ENCODE measurements at places on chromosomes 4 and X. TPM values are rescaled to one million over a fixed set of nuclear protein-coding genes. Genes with fewer than 3 reads are reported as not detected.

- no peak for DNase-seq
Observed at GRCh38 chrX:17851874-17852273, 9.2 kb downstream of the RAI2 start.

- no peak for DNase-seq
Observed at GRCh38 chrX:134172588-134173259, 64.3 kb upstream of the CCDC160 start.

The FAM193A gene
- 5.5 TPM for polyA plus RNA-seq

The FGD1 gene
- polyA plus RNA-seq, result 5.6 TPM

GRCh38 chrX:40145001-40145922 lies 47.5 kb upstream of the BCOR start:
- DNase-seq, result no peak

GRCh38 chrX:43735957-43736356 lies 79.9 kb downstream of the MAOA start:
- no peak for DNase-seq

The MAP3K15 gene
- 0.07 TPM for polyA plus RNA-seq

- DNase-seq, result no peak
Observed at GRCh38 chr4:121977251-121978171, 25.7 kb upstream of the TRPC3 start.

GRCh38 chr4:36027203-36027602 lies 217.1 kb downstream of the ARAP2 start:
- no peak for DNase-seq

GRCh38 chrX:12997906-12998687 lies 23.2 kb downstream of the TMSB4X start:
- DNase-seq, result no peak

The PPP4R3C gene
- polyA plus RNA-seq, result not detected

The FRAS1 gene
- 3.2 TPM for polyA plus RNA-seq

The GAGE12F gene
- not detected for polyA plus RNA-seq

The LDB2 gene
- polyA plus RNA-seq, result 79.7 TPM

The TMEM156 gene
- polyA plus RNA-seq, result 0.15 TPM

GRCh38 chrX:129427267-129427666 lies 96.0 kb downstream of the SMARCA1 start:
- DNase-seq, result no peak

The TMEM271 gene
- polyA plus RNA-seq, result not detected

DNA sequence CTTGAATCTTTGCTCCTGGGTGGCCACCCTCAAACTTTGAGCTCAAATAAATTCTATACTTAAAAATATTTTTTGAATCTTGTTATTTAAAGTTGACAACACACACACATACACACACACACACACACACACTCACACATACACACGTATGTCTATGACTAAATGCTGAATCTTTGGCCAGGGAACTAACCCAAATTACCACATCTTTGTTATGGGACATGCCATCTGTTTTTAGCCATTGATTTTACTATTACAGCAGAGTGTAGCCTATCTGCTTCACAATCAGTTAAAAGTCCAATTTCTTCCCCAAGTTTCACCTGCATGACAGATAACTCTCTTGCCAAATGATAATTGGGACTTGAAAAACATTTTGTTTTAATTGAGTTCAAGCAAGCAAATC lies 45.0 kb upstream of the USP46 start:
- DNase-seq, result no peak

GRCh38 chr4:40953283-40954087 lies 203.7 kb downstream of the NSUN7 start:
- no peak for DNase-seq

- DNase-seq, result peak; percentile 11
Observed at GRCh38 chrX:150100261-150100660, 162.0 kb upstream of the EOLA2 start.

The TLL1 gene
- polyA plus RNA-seq, result 0.33 TPM

DNA sequence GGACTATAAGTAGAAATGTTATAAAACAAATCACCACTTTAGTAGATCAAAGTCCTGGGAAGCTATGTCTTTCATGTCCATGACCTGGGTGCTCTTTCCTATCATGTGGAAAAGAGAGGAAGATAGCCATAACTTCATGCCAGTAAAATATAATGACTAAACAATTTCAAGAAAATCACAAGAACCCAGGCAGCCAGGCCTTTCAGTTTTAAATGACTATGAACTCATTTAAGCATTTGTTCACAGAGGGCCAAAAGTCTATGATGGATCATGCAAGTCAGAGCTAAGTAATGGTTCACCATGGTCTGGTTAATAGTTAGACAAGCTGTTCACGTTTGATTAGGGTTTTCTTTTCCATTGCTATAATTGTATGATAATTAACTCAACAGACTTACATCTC lies 155.8 kb downstream of the PPARGC1A start:
- no peak for DNase-seq

The MAP7D2 gene
- polyA plus RNA-seq, result 0.21 TPM

GRCh38 chr4:184409911-184410692 lies 64.2 kb downstream of the IRF2 start:
- no peak for DNase-seq

The F11 gene
- polyA plus RNA-seq, result not detected

- DNase-seq, result no peak
Observed at GRCh38 chr4:8133897-8134563, 24.6 kb downstream of the ABLIM2 start.

- DNase-seq, result no peak
Observed at GRCh38 chr4:161404346-161405110, 759.3 kb downstream of the FSTL5 start.

DNA sequence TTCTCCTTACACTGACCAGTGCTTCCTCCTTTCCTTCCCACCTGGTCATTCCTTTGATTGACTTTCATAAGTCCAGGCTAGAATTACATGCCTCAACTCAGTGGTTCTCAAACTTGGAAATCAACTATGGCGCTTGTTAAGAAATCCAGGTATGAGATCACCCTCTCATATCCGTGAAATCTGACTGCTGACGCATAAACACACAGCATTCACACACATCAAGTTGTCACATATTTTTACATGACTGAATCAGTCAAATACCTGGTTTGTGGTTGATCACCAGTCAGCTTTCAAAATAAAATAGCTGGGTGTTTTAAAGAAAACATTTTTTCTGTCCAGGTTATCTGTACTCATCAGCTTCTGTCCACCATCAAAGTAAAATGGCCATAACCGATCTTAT lies 433.5 kb downstream of the AFF2 start:
- no peak for DNase-seq

Measured in BJ (cell line).